Stimulated activated CD4-positive, alpha-beta T cell treated with anti-CD3 and anti-CD28 coated beads, TNF-alpha, amount 100 ng/mL, for 1 hour (primary cell): ENCODE measurements at places on chromosomes 7 and 10.

- no peak for DNase-seq
Measured at GRCh38 chr7:23357190-23358093, 58.3 kb downstream of the MALSU1 start.

GRCh38 chr7:151311294-151311864, 30.2 kb upstream of the NUB1 start:
- DNase-seq = no peak

DNA sequence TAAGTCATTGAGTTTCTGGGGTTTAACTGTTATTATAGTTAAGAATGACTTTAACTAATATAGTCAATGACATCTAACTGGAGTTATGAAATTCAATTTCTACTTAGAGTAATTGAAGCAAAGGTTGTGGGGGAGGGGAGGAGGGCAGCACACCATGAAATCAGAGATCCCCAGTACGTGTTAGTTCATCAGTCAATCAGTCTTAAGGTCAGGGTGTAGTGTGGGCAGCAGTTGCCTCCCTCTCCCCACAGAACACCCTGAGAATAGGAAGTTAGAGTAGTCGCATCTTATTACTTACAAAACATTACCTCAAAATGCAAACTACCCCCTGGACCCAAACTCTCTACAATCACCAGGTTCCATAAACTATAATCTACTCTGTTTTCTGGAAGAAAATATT, 7.0 kb upstream of the HPS1 start:
- DNase-seq = no peak

GRCh38 chr10:18472977-18473376, 178.4 kb downstream of the NSUN6 start:
- DNase-seq = no peak

DNA sequence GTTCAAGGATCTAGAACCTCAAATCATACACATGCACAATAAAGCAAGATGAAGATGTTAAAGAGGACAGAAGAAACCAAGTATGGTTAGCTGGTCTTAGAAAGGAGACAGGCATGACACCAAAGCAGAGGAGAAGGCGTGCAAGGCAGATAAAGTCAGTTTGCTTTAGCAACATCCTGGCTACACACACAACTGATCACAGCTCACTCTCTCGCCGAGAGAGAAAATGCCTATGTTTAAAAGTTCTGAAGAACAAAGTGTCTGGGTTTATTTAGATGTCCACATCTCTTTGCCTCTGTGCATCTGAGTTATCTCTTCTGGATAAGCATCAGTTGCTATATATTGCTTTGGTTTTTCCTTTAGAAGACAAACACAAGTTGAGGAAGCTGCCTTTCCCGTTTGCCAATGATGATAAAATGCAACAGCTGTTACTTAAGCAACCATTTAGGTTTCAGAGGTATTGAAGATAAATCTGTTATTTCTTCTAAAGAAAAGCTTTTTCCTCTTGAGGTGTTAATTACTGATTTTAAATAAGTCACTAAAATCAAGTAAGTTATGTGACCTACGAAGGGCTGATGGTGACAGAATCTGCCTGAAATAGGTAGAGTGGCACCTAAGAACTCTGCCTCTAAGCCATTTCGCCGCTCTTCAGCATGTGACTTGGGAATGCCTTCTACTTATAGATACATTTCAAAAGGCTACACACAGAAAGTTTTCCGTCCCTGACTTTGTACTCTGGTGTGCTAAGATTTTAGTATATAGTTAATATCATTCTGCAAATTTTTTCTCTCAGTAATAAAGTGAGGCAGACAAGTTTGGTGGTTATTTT, 146.2 kb upstream of the ASAH2 start:
- DNase-seq = no peak

DNA sequence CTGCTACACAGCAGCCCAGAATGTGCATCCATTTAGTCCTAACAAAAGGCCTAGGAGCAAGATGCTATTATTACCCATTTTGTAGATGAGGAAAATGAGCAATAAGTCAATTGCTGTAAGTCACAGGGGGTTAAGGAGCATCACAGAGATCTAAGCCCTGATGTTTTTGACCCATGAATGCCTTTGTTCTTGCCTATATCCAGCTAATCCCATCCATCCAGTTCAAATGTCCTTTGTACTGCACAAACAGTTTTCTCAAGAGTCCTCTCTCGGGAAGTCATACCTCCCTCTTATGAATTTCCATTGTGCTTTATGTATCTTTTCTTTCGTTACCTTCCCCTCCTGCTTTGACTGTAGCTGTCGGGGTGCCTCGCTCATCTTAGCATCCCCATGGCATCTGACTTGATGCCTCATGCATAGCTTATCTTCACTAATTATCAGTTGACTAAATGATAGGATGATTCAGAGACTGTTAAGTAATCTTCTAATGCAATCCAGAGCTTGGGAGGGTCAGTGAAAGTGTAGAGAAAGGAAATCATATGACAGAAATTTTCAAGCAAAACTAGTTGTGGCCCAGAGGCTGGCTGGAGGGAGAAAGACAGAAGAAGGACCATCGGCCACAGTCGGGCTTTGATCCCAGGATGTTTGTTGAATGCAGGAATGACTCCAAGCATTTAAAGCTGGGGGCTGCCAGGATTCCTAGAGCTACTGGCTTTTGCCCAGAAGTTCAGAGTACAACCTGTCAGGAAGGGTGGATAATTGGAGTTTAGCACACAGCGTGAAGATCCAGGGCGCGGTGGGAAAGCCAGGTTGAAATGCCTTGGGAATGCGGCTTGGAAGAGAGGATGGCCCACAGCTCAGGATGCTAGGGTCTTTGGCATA, 23.5 kb downstream of the BLVRA start:
- no peak for DNase-seq

GRCh38 chr7:149686011-149686410, 87.4 kb downstream of the ZNF467 start:
- no peak for DNase-seq

DNA sequence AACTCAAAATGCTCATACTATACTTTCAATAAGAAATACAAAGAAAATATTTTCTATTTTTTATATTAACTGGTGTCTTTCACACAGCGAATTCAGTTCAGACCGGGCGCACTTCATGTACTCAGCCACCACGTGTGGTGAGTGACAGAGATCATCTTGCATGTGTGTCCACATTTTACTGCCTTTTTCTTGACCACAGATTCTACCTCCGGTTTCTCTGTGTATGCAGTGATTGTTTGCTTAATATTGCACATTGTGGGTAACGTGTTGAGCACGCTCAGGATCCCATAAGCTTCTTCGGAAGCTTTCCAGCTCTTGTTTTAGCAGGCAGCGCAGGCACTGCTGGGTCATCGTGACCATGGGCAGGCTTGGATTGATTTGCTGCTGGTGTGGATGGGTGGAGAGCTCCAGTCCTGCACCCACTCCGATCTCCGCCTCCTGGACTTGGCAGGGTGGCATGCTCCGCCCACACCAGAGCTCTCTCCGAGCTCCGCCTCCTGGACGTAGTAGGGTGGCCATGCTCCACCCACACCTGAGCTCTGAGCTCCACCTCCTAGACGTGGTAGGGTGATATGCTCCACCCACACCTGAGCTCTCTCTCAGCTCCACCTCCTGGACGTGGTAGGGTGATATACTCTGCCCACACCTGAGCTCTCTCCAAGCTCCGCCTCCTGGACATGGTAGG, 253.3 kb downstream of the DIP2C start:
- no peak for DNase-seq

DNA sequence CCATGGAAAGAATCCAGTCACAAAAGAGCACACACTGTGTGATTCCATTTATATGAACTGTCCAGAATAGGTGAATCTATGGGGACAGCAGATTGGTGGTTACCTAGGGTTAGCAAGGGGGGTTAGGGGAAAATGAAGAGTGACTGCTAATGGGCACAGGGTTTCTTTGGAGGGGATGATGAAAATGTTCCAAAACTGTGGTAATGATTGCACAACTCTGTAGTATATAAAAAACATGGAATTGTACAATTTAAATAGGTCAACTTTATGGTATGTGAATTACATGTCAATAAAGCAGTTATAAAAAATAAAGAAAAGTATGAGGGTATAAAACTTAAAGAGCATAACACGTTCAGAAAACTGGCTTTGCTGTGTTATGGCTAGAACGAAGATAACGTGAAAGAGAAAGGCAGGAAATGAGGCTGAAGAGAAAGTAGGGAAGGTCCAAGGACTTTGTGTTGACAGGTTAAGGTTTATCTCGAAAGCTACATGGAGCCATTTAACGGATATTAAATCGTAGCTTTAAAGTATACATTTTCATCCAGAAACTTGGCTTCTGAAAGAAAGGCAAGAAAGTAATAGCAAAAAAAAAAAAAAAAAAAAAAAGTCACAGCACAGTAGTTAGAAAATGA, 26.4 kb upstream of the MSS51 start:
- DNase-seq = no peak

GRCh38 chr10:116891208-116891607, 41.9 kb downstream of the ENO4 start:
- no peak for DNase-seq

GRCh38 chr7:47149971-47150370, 431.9 kb downstream of the TNS3 start:
- no peak for DNase-seq

GRCh38 chr10:77782328-77783061, 144.1 kb downstream of the DLG5 start:
- DNase-seq = no peak

GRCh38 chr7:41940760-41941343, 238.0 kb upstream of the INHBA start:
- DNase-seq = no peak

GRCh38 chr10:23445591-23445990, 6.7 kb downstream of the OTUD1 start:
- DNase-seq = no peak

- DNase-seq = no peak
Measured at GRCh38 chr7:129664029-129665012, 52.8 kb downstream of the NRF1 start.

GRCh38 chr10:105284476-105285215, 643.6 kb downstream of the SORCS3 start:
- no peak for DNase-seq

- no peak for DNase-seq
Measured at GRCh38 chr10:35259769-35260397, 76.4 kb upstream of the CCNY start.

DNA sequence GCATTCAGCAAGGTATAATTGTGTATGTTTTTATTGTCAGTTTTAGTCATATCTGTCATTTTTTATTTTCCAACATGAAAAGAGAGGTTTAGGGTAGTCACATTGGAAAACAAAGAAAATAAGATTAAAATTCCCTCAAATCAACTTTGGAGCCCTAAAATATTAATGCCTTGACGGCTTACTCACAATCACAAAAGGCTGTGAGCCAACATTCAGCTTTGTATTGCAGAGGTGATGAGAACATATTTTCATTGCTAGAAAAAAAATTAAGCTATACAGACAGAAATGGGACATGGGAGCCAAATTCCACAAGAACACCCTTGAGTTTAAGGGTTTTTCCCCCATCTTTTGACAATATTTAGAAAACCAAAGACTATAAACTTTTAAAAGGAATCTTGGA, 30.2 kb downstream of the CALD1 start:
- DNase-seq = no peak

DNA sequence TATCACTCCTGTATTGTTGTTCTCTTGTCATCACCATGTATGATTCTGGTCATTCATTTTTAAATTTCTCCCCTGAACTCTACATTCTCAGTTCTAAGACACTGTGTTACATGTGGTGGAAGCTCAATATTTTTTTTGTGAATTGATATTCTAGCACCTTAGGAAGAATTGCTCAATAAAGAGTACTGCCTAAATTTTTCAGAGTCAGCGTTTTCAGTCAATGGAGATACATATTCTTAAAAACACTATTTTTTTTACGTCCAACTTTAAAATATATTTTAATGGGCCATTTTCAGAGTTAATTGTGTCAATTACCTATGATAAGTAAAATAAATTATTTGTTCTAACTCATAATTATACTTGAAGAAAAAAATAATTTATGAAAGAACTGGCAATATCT, 210.4 kb upstream of the PLXDC2 start:
- no peak for DNase-seq

DNA sequence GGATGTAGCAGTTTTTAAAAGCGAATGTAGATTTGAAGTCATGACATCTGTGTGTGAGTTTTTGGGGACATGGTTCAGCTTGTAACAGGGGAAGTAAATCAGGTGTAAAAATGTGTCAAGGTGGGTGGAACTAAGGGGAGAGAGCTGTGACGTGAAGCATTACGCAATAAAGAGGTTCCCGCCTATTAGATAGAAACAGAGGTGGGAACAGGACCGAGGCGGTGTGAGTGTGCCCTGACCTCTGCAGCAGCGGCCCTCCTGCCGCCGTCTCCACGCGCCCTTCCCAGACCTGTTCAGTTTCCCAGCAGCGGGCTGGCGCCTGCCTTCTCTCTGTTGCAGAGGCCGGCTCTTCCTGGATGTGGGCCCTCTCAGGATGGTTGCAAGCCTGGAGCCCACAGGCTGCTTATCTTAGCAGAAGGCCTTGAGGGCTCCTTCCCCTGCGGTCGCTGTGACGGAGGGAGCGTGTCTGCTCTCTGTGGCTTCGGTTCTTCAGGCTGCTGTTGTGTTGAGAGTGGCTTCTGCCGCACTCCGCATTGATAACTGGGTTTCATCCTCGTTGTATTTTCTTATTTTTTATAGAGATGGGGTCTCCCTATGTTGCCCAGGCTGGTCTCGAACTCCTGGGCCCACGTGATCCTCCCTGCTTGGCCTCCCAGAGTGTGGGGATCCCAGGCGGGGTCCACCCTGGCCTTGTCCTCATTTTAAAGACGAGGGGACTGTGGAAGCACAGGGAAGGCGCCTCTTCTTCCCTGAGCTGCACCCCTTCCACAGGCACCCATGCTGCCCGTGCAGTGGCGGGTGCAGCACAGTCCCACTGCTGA, 65.0 kb downstream of the DNAJB6 start:
- no peak for DNase-seq

- DNase-seq = no peak
Measured at GRCh38 chr7:83441-83840, 108.9 kb upstream of the FAM20C start.

GRCh38 chr10:88152728-88153133, 289.3 kb downstream of the PTEN start:
- no peak for DNase-seq

DNA sequence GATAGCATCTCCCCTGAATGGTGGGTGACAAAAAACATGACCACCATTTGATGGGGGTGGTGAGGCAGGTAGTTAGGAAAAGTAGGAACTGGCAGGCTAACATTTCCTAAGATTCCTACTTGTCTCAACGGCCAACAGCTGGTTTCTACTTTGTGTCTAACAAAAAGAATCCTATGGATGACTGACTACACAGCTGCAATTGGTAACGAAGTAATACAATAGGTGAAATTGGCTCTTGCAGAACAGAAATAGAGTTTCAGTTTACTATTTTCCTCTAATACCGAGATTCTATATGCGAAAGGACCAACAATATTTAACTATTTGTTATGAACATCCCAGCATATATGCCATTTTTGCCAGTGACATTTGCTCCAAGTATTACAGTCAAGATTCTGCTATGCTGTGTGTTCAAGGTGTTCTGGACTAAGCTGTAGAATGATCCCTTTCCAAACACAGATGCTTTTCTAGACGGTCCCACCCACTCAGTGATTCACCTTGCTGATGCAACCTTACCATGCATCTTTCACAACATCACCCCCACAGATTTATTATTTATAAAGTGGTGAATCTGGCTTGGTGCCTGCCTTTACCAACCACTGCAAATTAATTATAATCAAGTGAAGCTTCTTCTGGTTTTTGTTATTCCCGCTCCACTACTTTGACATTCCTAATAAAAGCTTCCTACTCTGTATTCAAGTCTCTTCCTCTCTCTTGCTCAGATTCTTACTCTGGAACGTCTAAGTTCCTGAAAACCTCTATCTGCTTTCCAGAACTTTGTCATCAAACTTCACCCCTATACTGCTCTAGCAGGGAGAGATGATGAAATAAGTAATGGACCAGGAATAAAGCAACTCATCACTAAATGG, 16.8 kb downstream of the BBIP1 start:
- DNase-seq = no peak

- DNase-seq = no peak
Measured at GRCh38 chr10:130227883-130228282, 91.7 kb downstream of the GLRX3 start.
